Hypothalamus (tissue), 51 donors: ENCODE measurements at places on chromosomes 2 and 18.

GRCh38 chr2:210971431-210971830, 415.0 kb downstream of the CPS1 start:
- DNase-seq, result no peak

- no peak for DNase-seq
Observed at GRCh38 chr2:128803222-128803621, 484.6 kb upstream of the HS6ST1 start.

DNA sequence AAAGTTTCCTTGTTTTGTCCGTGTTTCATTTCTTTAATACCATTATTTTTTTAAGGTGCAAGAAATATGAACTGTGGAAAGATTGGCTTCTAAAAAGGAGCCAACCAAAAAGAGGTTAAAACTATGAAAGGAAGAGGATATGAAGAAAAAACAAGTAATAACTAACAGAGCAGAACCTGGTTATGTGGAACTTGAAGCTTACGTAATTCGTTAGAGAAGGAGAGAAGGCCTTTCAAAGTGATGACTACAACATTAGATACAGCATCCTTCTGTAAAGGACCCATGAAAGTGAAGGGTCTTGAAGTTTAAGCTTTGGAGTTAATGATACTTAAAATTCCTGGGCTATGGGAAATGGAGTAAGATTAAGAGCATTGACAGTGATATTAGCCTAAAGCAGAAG, 84.5 kb downstream of the ANKRD12 start:
- no peak for DNase-seq

- DNase-seq, result no peak
Observed at GRCh38 chr18:48888773-48889080, 62.0 kb downstream of the SMAD7 start.

DNA sequence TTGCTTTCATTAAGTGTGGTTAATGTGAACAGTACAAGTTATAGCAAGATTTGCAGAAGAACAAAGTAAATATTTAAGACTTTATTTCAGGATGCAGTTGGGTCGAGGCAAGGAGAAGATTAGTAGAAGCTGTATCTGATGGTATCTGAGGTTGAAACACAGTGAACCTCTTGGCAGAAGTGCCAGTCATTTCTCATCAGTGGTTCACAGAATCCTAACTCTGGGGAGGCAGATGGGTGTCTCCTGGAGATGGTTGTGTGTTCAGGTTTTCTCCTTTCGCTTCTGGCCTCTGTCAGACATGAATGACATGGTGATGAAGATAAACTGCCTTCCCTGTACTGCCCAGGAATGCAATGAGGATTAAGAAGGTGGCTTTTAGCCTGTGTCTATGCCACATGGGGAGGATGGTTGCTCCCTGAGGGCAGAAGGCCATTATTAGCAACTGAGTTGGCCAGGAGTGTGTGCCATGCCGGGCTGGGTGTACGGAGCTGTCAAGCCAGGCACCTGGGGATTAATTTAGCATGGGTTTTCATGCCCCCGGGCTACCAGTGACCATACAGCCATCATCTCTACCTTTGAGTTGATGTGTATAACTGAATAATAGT, 28.0 kb downstream of the MGAT5 start:
- no peak for DNase-seq

DNA sequence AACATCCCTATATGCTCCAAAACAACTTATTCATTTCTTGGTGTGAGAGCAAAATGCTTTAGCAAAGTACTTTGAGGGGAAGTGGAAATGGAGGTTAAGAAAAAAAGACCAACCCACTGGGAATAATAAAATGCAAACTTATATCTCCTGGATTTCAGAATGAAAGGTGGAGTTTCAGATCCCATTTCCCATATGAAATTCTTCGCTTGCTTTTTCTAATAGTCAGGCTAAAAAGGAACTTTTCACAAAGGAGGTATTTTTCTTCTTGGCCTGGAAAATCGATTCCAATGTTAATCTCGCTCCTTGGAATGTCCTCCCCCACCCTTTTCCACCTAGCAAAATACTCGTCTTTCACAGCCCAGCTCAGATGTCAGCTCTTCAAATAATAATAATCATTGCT, 360.9 kb downstream of the LPIN1 start:
- no peak for DNase-seq

- DNase-seq, result no peak
Observed at GRCh38 chr2:73373344-73373743, 12.3 kb upstream of the ALMS1 start.

DNA sequence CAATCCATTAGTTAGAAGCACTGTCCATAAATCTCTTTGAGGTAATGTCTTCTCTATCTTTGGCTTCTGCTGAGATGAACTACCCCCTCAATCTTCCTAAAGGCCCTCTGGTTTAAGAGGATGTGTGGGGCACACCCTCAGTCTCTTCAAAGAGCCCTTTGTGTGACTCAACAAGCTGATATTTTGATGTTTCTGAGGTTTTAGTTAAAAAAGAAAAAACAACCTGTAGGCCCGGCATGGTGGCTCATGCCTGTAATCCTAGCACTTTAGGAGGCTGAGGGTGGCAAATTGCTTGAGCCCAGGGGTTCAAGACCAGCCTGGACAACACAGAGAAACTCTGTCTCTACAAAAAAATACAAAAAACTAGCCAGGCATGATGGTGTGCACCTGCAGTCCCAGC, 593.5 kb downstream of the TMEM182 start:
- DNase-seq, result no peak

DNA sequence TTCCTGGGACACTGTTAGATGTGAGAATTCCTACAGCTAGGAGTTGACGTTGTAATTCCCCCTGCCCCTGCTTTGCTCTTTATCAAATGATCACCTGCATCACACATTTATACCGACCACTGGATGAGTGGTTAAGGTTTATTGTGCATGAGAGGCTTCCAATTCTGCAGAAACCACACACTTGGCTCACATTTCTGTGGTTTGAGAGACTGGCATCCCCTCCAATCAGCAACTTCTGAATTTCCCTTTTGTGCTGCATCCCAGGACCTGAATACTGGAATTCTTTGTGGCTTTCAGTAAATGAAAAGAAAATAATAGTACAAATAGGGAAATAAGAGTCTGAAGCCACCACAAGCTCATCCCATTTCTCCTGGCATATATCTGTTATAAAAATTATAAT, 628.7 kb upstream of the PIK3C3 start:
- DNase-seq, result no peak

- DNase-seq, result no peak
Observed at GRCh38 chr2:183998797-183999190, 599.5 kb upstream of the ZNF804A start.

DNA sequence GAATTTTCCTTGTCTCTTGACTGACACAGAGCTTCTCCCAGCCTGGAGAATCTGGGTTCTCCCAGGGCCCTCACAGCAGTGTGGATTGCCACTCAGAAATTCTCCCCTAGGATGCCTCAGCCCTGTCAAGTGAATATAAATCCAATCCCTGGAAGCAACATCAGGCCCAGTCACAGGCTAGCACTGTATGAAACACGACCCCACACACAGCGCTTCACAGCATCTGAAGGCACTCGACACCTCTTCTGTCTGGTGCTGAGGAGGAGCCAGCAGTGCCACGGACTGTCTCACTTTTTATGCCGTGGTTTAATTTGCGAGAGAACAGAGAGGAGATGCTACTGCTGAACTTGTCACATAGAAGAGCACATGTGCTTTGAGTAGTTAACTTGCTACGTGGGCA, 164.5 kb downstream of the NAPG start:
- DNase-seq, result no peak

GRCh38 chr2:49515996-49516782, 361.9 kb upstream of the FSHR start:
- DNase-seq, result no peak

DNA sequence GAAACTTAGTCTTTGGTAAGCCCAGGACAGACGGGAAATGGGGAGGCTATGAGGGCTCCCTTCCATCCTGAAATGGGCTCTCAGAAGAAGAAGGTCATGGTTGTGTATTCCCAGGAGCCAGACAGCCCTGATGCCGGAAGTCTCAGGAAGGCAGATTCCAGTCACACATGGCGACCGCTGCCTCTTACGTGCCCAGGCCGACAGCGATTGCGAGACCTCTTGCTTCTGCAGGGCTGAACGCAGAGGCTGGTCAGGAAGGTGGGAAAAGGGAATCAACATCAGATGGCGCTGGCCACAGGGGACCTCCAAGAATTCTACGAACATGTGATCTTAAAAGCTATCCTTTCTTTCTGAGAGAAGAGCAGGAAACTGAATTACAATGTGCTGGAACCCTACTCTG, 22.8 kb upstream of the SH3BP4 start:
- DNase-seq, result no peak

GRCh38 chr18:42038936-42039335, 83.9 kb downstream of the PIK3C3 start:
- DNase-seq, result no peak

DNA sequence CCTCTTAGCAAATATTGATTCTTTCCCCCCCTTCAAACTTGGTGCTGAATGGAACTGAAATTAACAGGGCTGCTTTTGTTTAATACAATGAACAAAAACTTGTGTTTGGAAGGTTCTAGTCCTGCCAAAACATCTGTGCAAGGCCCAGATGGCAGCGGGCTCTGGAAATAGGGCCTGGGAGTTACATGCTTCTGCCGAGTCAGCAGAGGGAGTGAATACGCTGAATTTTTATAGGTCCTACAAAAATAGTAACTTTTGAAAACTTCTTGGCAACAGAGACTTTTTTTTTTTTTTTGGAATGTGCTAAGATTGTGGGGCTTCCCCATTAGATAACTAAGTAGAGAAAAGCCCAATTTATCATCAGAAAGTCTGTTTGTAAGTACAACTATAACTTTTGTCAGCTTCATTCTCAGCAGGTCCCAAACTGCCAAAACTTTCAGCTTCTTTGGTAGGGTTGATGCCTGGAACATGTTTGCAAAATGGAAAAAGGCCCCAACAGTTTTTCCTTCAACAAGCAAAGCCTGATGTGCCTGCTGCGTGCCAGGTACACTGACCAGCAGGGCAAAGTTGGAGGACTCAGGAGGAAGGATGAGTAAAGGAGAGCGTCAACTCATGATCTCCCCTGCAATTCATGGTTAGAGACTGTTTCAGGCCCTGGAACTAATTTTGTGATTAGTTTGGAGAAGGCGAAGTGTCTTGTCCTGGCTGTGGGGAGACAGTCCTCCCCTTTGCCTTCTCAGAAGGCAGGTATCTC, 45.1 kb upstream of the HDAC4 start:
- peak; percentile 89 for DNase-seq

DNA sequence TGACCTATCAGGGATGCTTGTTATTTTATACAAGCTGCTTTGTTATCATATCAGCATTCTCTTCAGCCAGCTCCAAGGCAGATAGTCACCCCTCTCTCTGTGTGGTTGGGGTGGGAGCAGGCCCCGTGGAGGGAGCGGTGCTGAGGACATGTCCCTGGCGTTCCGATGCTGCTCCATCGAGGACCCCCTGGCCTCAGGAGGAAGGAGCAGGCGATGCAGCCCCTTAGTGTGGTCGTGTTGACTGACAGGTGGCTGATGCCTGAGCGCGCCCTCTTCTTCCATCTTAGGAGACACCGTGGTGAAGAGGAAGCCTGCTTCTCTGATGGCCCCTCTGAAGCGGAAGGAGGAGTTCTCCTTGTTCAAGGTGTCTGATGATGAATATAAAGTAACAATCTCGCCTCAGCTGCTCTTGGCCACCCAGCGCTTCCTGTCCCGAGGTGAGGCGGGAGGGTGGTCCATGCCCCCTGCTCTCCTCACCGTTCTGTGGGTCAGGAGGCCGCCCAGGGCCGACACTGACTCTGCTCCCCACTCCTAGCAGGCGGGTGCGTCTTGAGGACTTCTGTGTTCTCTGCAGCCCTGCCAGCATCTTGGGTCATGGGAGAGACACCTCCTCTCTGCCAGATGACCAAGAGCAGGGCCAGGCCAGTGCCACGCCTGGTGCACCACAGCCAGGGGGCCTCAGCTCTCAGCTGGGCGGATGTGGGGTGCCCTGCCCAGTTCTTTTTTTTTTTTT, 10.6 kb downstream of the CNNM3 start:
- no peak for DNase-seq

DNA sequence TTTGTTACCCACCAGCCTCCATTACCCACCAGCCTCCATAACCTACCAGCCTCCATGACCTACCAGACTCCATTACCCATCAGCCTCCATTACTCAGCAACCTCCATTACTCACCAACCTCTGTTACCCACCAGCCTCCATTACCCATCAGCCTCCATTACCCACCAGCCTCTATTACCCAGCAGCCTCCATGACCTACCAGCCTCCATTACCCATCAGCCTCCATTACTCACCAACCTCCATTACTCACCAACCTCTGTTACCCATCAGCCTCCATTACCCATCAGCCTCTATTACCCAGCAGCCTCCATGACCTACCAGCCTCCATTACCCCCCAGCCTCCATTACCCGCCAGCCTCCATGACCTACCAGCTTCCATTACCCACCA, 133.3 kb upstream of the HS6ST1 start:
- no peak for DNase-seq

DNA sequence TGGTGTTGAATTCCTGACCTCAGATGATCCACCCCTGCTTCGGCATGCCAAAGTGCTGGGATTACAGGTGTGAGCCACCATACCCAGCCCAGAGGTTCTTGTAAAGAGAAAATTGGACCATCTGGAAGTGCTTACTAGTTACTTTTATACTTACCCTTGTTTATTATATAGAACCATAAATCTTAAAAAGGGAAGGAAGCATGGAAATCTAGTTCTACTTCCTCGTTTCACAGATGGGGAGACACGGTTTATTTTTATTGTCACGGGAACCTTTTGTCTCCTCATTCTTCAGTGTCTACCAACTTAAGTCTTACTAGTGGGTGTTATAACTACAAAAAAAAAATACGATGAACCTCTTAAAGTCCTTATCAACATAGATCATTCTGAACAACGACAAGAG, 45.8 kb upstream of the PDK1 start:
- no peak for DNase-seq

DNA sequence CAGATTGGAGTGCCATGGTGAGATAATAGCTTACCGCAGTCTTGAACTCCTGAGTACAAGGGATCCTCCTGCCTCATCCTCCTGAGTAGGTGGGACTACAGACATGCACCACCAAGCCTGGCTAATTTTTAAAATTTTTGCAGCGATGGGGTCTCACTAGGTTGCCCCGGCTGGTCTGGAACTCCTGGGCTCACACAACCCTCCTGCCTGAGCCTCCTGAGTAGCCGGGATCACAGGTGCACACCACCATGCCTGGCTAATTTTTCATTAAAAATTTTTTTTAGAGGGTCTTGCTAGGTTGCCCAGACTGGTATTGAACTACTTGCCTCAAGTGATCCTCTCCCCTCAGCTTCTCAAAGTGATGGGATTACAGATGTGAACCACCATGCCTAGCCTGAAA, 27.8 kb downstream of the RAB31 start:
- DNase-seq, result no peak

DNA sequence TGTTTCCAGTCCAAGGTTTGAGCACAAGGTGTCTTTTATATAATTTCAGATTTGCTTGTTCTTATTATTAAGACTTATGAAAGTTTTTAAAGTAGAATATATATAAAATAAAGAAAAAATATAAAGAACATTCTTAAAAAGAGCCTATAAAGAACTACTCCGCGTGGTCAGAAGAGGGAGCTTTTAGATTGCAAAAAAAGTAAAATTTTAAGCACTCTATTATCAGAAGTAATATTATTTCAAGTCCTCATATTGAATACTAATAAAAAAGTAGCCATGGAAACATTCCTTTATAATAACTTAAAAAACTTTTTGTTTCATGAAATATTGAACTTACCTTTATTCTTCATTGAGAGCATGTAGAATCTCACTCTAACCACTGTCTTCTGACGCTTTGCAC, 51.4 kb downstream of the LINC00305 start:
- DNase-seq, result no peak
